ENCODE measurements at places on chromosomes 1 and 21.
A peak's percentile ranks its signal among the peaks of the same experiment; 100 is the strongest.

GRCh38 chr1:64623750-64624191, 121.1 kb upstream of the RAVER2 start:
- no peak for DNase-seq

DNA sequence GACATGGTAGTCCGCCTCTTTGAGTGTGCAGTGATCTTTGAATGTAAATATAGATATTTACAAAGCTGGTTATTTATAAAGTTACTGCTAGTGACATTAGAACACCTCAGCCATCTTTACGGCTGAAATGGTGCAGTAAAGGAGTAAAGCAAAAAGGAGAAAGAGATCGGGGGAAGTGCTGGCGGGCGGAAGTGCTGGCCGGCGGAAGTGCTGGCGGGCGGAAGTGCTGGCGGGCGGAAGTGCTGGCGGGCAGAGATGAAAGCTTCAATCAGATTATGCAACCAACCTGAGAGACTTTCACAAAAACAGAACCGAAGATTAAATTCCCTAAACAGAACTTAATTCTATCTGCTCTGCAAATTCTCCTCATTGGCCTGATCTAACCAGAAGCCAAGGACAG, 1.4 kb upstream of the OR14A16 start:
- DNase-seq = no peak

DNA sequence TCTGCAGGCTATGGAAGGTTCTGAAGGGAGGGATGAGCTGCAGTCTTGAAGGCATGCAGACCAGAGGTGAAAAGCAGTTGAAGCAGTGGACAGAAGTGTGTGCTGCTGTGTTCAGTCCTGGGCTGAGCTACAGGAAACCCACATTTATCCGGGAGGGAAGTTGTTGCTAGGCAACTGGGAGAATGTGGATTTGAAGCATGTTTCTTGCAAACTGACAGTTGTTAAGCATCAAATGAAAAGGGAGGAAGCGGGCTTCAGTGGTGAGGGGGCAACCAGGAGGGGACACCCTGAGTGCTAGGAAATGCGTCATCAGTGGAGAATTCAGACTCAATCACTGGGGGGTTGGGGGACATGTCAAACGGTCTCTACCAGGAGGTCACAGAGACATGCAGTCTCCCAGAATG, 28.7 kb downstream of the ABCA4 start:
- DNase-seq = peak; percentile 45

- DNase-seq = no peak
Observed at GRCh38 chr21:33543505-33544129, 779 bp downstream of the SON start.

- no peak for DNase-seq
Observed at GRCh38 chr1:3657096-3657475, 4.8 kb downstream of the TP73 start.

DNA sequence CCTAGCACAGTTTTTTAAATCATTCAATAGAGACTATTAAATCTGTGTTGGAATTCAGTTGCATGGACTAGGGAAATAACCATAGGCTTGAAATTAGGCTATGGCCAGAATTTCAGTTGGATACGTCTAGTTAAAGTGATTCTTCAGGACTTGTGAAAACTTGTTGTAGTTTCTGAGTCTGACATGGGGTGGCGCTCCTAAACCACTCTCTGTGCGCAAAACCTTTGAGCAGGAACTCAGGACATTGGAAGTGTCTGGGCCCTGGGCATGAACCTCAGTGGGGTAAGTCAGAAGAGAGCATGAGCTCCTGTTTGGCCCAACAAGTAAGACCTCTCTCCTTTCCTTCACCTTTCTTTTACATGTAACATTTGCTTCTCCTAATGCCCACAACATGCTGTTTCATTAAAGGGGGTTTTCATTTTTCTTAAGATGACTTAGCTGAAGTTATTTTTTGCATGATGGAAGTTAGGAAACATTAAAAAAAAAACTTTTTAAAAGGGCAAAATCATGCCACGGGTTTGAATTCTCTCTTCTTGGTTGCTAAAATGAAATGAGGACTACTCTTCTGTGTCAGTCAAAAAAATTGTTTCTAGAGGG, 17.1 kb upstream of the CCDC190 start:
- peak; percentile 69 for DNase-seq

DNA sequence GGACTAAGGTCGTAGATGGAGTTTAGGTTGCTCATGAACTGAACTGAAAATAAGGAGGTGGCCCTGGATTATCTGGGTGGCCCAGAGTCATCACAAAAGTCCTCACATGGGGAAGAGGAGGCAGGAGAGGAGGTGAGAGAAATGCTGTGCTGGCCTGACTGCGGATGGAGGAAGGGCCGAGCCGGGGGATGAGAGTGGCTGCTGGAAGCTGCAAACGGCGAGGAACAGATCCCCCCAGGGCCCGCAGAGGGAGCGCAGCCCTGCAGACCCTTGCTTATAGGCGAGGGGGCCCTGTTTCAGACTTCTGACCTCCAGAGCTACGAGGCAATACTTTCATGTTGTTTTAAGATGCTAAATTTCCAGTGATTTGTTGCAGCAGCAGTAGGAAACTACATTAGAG, 102.7 kb upstream of the C1orf174 start:
- no peak for DNase-seq

- DNase-seq = no peak
Observed at GRCh38 chr1:93751377-93752250, 70.0 kb upstream of the BCAR3 start.

GRCh38 chr1:84598418-84598817, 24.2 kb upstream of the CTBS start:
- no peak for DNase-seq

- DNase-seq = no peak
Observed at GRCh38 chr1:204935155-204935554, 64.5 kb downstream of the NFASC start.

- peak; percentile 78 for DNase-seq
Observed at GRCh38 chr1:204190212-204191211, 5.8 kb downstream of the KISS1 start.

DNA sequence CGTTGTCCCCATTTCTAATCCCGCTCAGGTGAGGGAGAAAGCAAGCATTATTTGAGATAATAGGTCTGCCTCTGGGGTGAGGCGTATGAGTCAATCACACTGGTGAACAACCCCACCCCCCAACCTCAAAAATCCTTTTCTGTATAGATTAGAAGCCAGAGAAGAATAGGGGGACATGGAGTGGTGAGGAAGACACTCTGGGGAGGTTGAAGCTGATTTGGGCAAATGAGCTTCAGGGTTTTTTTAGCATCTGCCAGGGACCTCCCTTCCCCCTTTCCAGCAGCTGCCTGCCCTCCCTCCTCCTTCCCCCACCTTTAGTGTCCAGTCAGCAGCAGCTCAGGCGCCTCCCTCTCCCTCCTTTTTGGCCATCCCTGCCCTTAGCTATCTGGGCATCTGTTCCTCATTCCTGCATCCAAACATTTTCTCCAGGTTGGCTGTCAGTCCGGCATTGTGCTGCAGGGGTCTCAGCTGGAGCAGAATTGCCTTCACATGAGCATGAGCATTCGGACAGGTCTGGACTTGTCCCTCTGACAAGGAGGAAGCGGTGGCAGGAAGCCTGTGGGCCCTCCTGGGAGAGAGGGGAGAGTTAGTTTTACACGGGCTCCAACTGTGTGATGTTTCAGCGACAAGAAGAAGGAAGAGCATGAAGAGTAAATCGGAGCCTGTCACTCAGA, 30.8 kb upstream of the PTGFRN start:
- no peak for DNase-seq

- DNase-seq = no peak
Observed at GRCh38 chr1:178382372-178382771, 114.4 kb downstream of the CLEC20A start.

DNA sequence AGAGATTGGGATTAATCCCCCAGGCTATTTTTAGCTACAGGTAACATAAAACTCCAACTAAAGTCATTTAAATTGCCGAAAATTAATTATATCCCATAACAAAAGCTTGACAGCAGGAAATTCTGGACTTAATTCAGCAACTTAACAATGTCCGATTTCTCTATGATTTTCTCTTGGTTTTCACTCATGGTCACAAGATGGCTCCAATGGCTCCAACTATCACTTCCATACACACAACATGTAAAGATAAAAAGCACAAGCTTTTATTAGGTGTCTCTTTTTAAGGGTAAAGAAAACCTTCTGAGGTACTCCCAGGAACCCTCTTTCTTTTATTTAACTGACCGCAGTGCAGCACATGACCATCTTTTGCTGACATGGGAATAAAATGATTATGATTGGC, 363.5 kb upstream of the PTBP2 start:
- DNase-seq = no peak

DNA sequence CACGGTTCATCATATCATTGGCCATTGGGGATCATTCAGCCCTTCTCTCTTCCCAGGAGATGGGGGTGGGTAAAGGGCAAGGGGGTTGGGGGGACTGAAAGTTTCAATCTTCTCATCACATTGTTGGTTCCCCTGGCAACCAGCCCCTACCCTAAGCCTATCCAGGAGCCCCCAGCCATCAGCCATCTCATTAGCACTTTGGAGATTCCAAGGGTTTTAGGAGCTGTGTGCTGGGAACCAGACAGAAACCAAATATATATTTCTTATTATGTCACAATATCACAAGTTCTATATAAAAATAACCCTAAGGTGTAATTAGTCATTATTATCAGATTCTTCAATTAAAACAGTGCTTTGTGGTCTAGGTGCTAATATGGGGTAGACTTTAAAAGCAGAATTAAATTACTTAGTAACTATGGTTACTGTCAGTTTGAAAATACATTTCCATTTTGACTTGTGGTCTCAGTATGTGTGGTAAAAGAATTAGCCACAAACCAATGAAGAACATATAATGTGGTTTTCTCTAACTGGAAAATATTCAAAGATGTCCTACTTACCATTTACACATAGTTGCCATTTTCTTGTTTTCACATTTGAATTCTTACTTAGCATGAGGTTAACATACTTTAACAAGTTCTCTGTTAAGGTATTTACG, 28.1 kb downstream of the IL23R start:
- DNase-seq = no peak

DNA sequence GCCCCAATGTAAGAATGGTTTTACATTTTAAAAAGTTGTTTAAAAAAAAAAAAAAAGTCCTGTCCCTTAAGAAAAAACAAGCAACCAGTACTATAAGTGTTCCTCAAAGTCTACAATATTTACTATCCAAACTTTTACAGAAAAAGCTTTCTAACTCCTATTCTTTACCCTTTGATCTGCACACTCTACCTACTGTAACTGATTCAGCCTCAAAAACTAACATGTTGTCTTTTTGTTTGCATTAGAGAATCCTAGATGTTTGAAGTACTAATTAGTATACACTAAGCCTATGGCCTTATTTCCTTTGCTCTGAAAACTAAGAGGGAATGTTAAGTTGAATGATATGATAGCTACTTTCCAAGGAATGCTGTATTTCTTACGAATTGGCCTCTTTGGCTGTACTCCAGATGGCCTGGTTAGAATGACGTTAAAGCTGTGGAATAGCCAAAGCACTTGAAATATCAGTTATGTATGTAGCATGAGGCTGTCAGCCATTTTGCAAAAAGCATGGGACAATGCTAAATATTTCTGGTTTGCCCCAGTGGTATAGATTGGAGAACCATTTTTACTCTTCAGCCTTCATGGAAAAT, 234.8 kb downstream of the GPR52 start:
- no peak for DNase-seq

DNA sequence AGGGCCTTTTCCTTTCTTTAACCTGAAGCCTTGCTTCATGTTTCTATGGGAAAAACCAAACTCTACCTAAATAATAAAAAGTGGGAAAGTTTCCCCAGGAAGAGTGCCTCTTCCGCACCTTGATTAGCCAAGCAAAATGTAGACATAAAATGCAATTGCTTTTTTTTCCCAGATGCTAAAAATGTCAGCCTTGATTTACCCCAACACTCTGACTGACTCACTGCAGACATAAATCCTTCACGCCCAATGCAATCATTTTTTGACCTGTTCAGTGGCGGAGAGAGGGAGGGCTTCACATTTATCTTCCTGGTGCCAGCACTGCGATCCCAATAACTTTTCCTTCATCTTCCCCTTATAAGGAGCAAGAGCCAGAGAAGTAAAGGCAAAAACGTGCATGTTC, 261.5 kb downstream of the SEC16B start:
- DNase-seq = no peak

DNA sequence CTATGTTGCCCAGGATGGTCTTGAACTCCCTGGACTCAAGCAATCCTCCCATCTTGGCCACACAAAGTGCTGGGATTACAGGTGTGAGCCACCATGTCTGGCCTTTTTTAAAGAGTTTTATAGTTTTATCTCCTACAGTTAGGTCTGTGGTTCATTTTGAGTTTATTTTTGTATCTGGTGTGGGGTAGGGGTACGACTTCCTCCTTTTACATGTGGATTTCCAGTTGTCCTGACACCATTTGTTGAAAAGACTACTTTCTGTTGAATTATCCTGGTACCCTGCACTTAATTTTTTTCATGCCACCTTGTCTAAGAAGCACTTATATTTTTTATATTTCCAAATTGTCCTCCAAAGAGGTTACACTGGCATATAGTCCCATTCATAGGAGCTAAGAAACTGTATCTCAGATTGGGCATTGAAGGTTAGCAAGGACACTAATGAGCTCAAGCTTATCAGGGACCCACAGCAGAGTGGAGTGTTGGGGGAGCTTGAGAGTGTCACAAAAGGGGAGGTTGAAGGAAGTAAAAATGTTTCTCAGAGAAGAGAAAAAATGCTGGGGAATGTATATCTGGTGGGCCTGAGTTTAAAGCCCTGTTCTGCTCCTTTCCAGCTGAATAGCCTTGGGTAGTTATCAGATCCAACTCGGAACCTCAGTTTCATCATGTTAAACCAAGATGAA, 23.4 kb upstream of the MEF2D start:
- DNase-seq = no peak

- DNase-seq = no peak
Observed at GRCh38 chr1:30418061-30418938, 305.1 kb downstream of the MATN1 start.

DNA sequence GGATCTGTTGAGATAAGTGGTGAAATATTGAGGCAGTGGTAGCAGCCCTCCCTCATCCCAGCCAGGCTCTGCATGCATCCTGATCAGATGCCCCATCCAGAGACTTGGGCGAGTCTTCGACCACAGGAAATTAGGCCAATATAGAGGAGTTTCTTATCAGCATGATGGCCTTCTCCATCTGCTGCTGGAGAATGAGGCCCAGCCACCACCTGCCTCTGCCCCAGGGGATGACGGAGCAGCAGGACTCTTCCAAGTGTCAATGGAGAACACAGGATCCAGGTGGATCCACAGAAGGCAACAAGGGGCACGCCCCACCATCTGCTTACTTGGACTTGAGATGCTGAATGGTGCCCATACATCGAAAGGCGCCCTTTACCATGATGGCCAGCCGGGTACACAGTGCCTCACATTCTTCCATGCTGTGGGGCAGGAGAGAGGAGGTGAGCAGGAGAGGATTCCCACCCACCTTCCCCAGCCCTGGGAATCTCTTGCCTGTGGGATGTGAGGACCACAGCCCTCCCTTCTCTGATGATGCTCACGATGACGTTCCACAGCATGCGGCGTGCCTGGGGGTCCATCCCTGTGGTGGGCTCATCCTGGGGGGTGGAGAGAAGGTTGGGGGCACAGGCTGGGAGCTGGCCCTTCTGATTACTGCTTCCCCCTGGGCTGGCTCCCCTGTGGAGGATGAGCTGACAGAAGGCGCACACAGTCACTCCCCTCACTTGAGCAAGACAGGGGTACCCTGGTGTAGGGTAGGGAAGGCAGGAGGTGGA, 91.5 kb upstream of the GCLM start:
- DNase-seq = no peak

- no peak for DNase-seq
Observed at GRCh38 chr21:14911351-14911750, 153.4 kb downstream of the NRIP1 start.

- DNase-seq = no peak
Observed at GRCh38 chr1:97042551-97042950, 321.0 kb downstream of the PTBP2 start.

GRCh38 chr1:4573526-4573925, 80.9 kb upstream of the AJAP1 start:
- DNase-seq = no peak

Data from AML-193 (cell line).